Right atrium auricular region (tissue), 2 donors: ENCODE measurements at places on chromosomes 16 and 17.

DNA sequence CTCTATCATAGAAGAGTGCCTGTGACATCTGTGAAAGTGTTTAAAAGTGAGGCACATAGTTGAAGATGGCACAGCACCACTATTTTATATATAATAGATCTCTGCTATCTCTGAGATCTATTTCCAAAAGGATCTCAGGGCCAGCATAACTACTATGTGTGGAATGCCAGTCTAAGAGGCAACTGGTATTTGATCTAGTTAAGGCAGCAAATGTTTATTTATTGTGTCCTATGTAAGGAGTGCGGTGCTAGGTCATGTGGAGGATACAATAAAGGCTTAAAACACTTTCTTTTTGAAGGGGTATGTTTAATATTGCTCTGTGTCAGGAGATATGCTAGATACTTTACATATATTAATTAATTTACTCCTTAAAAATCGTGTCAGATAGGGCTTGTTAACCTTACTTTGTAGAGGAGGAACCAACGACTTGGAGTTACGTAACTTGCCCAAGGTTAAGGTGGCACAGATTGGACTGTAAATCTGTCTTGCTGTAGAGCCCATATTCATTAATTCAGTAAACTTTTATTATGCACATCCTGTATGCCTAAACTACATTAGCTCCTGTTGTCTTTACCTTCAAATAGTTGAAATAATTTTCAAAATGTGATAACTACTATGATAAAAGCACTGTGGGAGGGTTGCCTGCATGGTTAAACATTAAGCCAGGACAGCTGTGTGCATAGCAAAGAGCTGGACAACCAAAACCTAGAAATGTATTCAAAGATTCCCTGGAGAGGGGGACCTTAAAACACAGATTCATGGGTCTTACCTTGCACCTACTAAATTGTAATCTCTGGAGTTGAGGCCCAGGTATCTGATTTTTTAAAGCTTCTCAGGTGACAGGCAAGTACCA, 83.3 kb downstream of the NLK start:
- no peak for DNase-seq

DNA sequence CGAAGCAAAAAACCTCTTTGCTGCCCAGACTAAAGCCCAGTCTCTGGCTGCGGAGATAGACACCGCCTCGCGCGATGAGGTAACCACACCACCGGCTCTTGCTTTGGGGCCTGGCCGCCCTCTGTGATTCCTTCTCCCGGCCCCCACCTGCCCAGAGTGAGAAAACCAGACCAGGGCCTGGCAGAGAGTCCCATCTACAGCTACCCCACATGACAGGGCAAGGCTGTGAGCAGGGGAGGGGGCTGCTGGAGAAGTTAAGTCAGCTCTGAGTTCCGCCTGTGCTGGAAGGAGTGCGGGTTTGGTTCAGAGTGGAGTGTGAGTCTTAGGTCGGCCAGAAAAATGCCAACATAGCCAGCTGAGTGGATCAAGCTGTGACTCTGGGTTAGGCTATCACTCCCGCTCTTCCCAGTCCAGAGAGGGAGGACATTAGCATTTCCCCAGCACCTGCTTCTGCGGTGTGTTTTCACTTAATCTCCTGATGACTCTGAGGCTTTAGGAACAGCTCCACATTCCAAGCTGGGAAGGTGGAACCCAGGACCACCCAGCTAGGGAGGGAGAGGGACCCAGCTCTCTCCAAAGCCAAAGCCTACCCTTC, 139.0 kb downstream of the RAB11FIP4 start:
- DNase-seq: no peak

- DNase-seq: no peak
These were observed 193.8 kb upstream of the TOX3 start for GRCh38 chr16:52740766-52741165.

DNA sequence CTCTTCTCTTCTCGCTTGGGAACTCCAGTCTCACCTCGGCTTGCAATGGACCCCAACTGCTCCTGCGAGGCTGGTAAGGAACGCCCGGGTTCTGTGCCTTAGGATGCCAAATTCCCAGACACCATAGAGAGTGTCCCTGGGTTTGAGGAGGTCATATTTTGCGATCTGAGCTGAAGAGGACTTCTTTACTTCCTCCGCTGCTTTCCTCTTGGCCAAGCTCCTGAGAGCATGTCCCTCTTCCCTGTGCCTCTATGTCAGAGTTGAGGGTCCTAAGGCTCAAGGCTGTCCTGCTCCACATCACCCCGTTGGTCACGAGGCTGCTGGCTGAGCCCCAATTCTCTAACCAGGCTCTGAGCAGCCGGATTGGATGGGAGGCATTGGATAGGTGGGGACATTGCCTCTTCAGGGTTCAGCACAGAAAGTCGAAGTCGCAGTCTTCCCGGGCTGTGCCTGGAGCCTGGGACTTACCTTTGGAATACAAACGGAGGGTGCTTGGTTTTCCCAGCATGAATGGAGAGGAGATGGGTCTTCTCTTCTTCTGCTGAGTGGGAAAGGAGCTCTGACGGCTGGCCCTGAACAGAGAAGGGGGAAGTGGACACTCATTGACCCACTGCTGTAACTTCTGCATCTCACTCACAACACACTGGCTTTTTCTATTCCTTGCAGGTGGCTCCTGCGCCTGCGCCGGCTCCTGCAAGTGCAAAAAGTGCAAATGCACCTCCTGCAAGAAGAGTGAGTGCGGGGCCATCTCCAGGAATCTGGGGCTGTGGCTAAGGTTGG, 416 bp downstream of the MT1H start:
- DNase-seq: no peak

DNA sequence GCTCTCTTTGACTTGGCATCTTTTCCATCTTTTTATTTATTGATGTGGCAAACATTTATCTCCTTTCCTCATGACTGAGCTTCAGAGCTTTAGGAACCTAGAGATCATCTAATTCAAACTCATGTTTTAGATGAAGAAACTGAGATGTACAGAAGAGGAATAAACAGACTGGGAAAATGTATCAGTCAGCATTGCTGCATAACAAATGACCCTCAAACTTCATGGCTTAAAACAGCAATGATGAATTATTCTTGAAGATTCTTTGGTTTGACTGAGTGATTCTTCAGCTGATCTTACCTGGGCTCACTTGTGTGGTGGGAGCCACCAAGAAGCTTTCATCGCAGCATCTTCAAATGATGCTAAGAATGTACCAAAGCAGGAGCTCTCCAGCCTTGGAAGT, 44.0 kb upstream of the IRF8 start:
- DNase-seq: no peak

GRCh38 chr17:30292286-30292858, 628 bp upstream of the BLMH start:
- DNase-seq: no peak

DNA sequence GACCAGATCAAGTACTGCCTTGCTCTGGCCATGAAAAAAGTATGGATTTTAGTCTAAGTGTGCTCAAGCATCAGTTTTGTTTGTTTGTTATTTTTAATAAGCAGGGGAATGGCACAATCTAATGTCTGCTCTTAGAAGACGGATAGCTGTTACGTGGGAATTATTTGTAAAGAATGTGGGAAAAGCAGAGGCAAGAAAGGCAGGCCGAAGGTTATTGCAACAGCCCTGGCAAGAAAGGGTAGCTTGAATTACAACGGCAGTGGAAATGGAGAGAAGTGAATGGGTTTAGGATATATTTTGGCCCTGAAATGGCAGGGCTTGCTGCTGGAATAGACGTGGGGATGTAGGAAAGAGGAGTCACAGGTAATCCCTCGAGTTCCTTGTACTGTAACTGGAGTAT, 987 bp upstream of the HASPIN start:
- no peak for DNase-seq

DNA sequence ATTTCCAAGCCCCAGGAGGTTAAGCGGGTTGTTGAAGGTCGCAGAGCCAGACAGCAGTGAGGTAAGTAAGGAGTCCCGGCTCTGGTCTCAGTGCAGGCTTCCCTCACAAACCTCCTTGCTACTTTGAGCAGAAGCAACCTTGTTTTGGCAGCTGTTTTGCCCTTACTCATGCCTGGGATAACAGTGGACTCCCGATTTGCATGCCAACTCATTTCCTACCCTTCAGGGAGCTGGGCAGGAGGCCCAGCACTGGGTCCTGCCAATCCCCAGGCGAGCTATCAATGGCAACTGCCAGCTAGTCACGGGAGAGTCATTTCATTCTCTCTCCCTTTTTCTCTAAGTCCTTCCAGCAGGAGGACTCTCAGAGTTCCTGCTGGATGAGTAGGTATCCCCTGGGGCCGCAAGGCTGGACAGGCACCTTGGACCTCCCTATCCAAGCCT, 72.0 kb upstream of the KSR1 start:
- no peak for DNase-seq

- DNase-seq: no peak
These were observed 2.6 kb downstream of the BAIAP3 start for GRCh38 chr16:1335996-1336395.

DNA sequence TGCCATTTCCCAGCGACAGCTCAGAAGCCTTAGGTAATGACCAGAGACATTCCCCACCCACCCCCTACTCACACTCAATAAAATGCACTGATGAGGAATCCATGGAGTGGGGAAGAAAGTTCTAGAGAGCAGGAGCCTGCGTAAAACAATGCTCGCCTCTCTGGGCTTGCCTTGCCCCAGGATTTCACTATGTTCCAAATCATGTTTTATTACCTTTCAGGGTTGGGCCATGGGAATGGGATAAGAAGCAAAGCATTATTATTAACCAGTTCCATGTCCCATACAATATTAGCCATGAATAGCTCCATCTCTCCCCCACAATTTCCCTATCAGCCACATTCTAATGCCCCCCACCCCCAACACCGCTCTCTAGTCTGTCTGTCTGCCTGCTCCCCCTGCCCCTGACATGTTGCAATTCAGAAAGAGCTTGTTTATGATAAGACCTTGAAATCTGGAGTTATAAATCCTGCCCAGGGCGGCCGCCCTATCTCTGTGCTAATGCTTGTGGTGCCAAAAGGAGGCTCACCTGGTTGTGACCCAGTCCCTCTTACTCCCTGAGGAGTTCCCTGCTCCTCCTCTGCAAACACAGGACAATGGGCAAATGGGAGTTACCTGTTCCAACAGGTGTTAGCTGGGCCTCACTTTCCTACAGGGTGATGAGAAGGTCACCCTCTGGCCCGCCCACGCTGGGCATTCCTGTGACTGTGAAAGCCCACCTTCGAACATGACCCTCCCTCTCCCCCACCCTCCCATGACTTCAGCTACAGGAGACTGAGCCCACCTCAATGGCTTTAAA, 28.0 kb upstream of the DDX52 start:
- no peak for DNase-seq

DNA sequence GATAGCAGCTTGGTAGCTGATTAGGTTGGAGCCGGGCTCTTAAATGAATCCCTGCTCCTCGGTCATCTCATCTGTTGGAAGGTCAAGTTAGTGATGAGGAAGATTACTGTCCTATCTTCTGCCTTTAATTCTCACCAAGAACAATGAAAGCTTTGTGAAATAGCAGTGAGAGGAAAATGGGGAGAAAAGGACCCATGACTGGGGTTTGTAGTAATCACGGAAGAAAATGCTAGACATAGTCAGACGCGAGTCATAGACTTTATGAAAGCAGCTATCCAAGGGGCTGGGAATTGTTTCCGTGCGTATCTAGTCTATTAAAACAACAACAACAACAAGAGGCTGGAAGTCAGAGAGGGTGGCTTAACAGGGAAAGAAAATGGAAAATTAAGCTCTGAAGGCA, 18.3 kb downstream of the PIK3R5 start:
- DNase-seq: no peak

- no peak for DNase-seq
These were observed 210.2 kb downstream of the MSI2 start for GRCh38 chr17:57466521-57466920.

DNA sequence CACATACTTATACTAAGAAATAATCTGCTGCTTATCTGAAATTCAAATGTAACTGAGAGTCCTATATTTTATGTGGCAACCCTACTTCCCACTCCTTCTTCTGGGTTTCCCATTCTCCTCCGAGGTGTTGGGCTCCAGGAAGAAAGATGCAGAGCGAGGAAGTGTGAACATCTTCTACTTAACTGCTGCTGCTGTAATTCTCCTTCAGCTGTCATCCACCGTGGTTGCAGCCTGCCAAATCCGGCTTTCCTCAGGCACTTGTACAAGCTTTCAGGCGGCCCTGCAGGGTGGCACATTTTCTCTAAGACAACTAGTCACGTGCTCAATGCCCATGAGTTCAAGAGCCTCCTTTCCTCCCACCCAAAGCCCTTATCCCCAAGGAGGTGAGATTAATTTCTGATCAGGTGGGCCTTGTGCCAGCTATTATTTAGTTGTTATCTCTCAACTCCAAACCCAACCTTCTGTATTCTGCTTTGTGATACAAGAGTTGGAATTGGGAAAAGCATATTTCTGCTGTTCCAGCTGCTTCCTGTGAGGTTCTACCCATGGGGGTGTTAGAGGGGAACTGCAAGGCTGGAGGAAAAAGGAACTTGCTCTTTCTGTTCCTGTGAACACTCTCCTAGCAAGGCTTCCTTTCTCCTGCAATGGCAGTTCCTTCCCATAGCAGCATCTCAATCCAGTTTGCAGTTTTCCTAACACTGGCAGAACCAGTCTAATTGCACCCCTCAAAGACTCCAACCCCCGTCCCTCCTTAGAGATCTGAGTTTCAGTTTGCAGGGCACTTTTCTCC, 67.6 kb upstream of the RBBP6 start:
- no peak for DNase-seq

- DNase-seq: no peak
These were observed 9.1 kb downstream of the ATP2A3 start for GRCh38 chr17:3954976-3955672.

- DNase-seq: no peak
These were observed 208.8 kb upstream of the NLRP1 start for GRCh38 chr17:5793157-5793556.

- no peak for DNase-seq
These were observed 151.1 kb downstream of the SDK2 start for GRCh38 chr17:73492821-73493814.

GRCh38 chr17:36627101-36627500, 25.7 kb downstream of the MRM1 start:
- DNase-seq: no peak

DNA sequence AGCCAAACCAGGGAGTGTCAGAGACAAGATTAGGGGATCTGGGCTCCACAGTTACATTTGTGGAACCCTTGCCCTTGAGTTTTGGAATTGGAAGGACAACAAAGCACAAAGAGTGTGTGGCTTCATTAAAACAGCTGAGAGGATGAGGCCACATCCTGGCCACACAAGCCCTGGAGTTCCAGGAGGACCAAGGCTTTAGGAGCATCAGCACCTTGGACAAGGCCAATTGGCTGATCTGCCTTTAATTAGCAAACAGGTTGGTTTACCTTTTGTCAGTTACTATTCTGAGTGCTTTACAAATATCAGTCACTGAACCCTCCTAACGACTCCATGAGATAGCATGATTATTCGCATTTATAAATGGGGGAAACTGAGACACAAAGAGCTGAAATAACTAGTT, 54.7 kb downstream of the SLC6A2 start:
- no peak for DNase-seq
